ENCODE measurements at places on chromosomes 6 and 20. TPM values are rescaled to one million over a fixed set of nuclear protein-coding genes. Genes with fewer than 3 reads are reported as not detected.

- no peaks in the 10 kb centered on the region for H3K4me1 ChIP-seq
- no peak overlapping the region for H3K27ac ChIP-seq
- no peak overlapping the region for H3K4me3 ChIP-seq
- H3K36me3 ChIP-seq: no peaks in the 10 kb centered on the region
- no peak for DNase-seq
- H3K27me3 ChIP-seq: no peaks in the 10 kb centered on the region
Observed at GRCh38 chr20:58457083-58457695, 58.0 kb downstream of the APCDD1L start.

DNA sequence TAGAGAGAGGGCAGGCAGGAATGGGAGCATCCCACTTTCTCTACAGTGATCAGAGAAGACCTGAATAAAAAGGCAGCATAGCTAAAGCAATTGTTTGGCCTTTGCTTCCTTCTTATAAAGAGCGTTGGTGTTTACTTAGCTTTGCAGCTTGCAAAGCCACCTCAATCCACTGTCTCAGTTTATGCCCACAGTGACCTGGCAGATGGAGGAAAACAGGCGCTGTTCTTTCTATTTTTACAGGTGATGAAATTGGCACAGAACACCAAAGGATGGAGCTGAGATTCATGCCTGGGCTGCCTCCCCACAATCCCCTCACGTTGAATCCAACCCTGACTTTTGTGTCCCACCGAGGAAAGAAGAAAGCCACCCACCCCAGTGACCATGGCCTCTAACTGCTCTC lies 130.5 kb downstream of the TTLL2 start:
- no peak for DNase-seq

DNA sequence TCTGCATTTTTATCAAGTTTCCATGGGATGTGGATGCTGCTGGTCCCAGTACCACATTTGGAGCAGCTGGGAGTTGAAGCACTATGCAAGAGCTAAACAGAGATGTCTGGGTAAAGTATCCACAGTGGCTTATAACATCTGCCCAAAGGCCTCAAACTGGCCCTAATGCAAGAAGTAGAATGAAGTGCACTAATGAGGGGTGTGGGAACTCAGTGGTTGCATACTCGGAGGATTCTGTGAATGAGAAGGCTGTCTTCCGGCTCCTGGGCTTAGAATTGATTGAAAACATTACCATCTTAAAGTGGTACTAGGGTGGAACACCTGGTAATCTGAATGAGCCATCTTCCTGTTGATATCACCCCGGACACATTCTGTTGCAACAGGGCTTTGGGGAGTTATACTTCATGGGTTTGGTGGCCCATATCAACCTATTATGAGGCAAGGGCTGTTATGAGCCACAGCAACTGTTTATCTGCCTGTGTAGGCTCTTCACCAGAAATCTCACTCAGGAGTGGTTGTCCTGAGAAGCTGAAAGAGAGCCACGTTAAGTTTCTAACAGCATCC lies 54.7 kb upstream of the SNRPB2 start:
- no peaks in the 10 kb centered on the region for H3K27me3 ChIP-seq
- H3K27ac ChIP-seq: no peak overlapping the region
- no peaks in the 10 kb centered on the region for H3K4me1 ChIP-seq
- no peaks in the 10 kb centered on the region for H3K36me3 ChIP-seq
- no peak overlapping the region for H3K4me3 ChIP-seq
- DNase-seq: no peak

- no peaks in the 10 kb centered on the region for H3K4me1 ChIP-seq
- no peaks in the 10 kb centered on the region for H3K27me3 ChIP-seq
- no peaks in the 10 kb centered on the region for H3K36me3 ChIP-seq
- no peak overlapping the region for H3K4me3 ChIP-seq
Observed at GRCh38 chr20:61752576-61752975, 313.1 kb downstream of the TAF4 start.

DNA sequence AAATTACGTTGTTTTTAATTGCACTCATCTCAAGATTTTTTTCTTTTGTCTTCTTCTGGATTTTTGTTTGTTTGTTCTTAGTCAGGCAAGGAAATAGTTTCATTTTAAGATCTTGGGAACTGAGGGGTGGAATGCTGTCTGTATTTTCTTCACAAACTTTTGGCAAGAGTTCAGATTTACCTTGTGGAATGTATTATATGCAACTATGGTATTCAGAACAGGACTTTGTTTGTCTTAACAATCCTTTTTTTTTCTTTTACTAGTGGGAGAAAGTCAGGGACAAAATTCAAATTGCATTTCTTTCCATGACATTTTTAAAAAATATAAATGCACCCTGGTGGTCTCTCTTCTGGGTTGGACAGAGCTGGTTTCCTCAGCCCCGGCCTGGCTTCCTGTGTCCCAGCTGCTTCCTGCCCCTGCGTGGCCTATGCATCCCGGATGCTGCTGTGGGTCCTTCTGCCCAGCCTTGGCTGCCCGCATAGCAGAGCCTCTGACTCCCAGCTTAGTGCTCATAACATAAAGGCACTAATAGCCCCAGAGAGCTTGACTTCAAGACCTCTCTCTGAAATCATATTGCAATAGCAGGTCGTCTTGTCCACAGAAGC lies 520.7 kb downstream of the QKI start:
- H3K4me1 ChIP-seq: peaks cover 15% of the 10 kb centered on the region
- H3K27ac ChIP-seq: no peak overlapping the region

- no peak for DNase-seq
- H3K27me3 ChIP-seq: peaks cover 13% of the 10 kb centered on the region
- no peaks in the 10 kb centered on the region for H3K4me1 ChIP-seq
- no peak overlapping the region for H3K27ac ChIP-seq
Observed at GRCh38 chr20:61100489-61100888, 151.6 kb upstream of the CDH4 start.

DNA sequence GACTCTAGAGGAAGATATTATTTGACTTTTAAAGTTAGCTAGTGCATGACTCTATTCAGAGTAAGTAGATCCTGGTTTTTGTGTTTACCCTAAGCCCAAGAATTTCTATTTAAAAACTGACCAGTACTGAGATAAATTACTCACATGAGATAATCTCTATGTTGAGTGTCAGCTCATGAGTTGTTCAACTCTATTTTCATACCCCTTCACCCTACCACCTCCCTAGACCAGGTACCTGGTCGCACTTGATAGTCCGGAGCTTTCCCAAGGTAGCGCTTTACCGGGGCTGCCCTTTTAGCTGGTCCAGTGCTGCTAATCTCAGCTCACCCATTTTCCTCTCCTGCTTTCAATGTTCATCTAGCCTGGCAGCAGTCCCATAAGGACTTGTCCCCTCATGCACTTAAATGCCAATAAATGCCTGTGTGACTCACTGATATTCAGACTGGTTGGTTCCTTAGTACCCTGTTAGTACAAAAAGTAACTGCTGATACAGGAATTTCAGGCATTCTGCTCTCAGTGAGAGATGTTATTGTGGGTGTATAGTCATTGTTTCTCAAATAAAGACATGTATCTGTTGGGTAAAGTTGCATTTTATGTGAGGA lies 503.9 kb downstream of the ADGRB3 start:
- peak overlapping the region; percentile 71 for H3K27ac ChIP-seq
- no peaks in the 10 kb centered on the region for H3K36me3 ChIP-seq
- H3K4me1 ChIP-seq: peaks cover 19% of the 10 kb centered on the region
- H3K27me3 ChIP-seq: no peaks in the 10 kb centered on the region
- peak overlapping the region; percentile 15 for H3K4me3 ChIP-seq

LINC00237 gene
- not detected for total RNA-seq

TUBB2B gene
- total RNA-seq: 1.5 TPM

SNTA1 gene
- total RNA-seq: 165 TPM

KCNQ2 gene
- not detected for total RNA-seq

LPA gene
- not detected for total RNA-seq

LY6G5C gene
- 2.4 TPM for total RNA-seq

Measured in heart left ventricle (tissue), 16 donors.